ENCODE measurements at places on chromosomes 6 and 20.

GRCh38 chr20:34925981-34926380 lies 29.6 kb downstream of the GSS start:
- DNase-seq: no peak

GRCh38 chr6:142387997-142388815 lies 86.4 kb downstream of the ADGRG6 start:
- DNase-seq: peak; percentile 73

DNA sequence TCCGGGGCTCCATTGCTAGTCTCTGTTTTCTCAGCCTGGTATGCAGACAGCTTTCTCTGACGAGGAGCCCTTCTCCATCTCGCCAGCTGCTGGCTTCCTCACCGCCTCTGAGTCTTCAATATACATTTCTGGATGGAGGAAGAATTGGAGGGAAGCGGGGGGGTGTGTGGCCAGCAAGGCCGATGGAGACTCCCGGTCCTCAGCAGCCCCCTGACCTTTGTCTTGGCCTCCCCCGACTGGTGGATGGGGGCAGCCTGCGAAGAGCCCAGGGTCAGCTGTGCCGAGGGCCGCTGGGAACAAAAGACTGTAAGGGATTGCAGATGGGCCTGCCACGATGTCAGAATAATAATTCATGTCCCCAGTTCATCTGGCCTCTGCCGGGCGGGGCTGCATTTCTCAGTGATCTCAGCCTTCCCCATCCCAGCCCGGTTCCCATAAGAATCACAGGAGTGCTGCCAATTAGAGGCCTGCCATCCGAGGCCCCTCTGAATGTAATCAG lies 54.3 kb upstream of the STX16 start:
- DNase-seq: no peak

DNA sequence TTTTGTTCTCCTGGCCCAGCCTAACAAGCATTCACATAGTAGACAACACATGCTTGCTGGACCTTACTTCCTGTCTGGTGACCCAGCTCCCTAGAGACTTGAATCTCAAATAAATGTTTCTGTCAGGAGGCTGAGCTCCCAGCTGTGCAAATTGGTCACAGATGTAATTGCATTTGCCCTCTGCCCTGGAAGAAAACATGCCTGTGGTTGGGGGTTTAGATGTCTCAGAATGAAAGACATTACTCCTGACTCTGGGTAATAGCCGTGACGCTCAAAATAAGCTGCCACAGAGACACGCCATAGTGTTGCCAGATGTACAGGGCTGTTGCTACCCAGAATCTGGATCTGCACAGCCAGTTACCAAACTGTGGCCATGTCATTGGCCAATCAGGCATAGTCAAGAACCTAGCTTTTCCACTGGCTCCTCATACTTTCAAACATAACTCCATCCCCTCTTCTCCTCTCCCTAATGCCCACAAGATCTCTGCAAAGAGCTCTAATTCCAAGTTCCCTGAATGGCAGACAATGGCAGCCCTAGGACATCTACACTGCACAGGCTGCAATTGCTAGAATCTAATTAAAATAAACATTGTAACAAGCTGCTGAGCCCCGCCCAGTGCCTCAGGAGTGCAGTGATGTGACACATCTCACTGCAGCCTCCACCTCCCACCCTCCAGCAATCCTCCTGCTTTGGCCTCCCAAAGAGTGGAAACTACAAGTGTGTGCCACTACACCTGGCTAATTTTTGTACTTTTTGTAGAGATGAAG lies 32.8 kb upstream of the GMPR start:
- no peak for DNase-seq

GRCh38 chr20:37937686-37938085 lies 34.8 kb downstream of the VSTM2L start:
- no peak for DNase-seq

DNA sequence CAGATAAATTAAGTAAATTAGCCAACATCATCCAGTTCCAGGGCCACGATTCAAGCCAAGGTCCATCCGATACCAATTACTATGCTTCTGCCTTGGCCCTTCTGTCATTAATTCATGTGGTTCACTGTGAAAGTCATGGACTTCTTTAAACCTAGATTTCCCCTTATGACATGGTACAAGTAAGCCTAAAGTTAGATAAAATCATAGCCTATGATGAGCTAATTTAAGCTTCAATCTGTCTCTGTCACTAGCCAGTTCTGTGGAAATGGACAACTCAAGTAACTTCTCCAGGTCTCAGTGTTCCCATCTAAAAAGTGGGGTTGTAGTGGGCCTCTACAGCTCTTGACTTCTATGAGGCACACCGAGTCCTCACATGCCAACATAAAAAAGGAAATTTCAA lies 225.5 kb upstream of the MARCKS start:
- DNase-seq: no peak

DNA sequence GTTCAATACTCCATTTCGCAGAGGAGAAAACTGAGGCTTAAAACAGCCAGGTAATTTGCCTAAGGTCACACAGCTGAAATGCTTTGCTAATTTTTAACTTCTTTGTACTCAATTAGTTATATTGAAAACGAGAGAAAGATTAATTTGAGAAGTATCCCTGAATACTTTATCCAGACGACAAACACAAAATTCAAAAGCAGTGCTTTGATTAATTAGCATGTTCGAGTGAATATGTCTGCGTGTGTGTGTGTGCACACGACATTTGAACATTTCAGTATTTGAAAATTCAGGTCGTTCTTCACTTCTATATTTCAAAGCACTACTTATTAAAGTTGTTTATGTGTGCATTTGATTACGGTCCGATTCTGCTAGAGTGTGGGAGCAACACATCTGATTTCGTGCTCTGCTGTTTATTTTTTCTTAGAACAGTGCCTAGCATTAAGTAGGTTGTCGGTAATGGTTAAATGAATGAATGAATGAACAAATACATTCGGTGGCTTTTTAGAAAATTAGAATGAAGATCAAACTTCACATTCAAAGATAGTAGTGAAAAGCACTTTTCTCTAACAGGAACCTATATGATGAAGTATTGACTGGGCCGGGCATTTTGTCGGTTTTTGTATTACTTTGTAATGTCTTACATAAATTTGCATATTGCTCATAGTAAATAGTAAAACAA lies 36.9 kb upstream of the SYNCRIP start:
- DNase-seq: no peak
